Tongue (tissue), 3 donors: ENCODE measurements at places on chromosomes 4 and X.

GRCh38 chrX:39163581-39164126 is 362.4 kb downstream of the MID1IP1 start:
- no peak for DNase-seq

- no peak for DNase-seq
These were observed 15.1 kb upstream of the VSIG4 start for GRCh38 chrX:66054978-66055377.

- peak; percentile 66 for DNase-seq
These were observed 56.9 kb upstream of the TADA2B start for GRCh38 chr4:6986072-6986780.

DNA sequence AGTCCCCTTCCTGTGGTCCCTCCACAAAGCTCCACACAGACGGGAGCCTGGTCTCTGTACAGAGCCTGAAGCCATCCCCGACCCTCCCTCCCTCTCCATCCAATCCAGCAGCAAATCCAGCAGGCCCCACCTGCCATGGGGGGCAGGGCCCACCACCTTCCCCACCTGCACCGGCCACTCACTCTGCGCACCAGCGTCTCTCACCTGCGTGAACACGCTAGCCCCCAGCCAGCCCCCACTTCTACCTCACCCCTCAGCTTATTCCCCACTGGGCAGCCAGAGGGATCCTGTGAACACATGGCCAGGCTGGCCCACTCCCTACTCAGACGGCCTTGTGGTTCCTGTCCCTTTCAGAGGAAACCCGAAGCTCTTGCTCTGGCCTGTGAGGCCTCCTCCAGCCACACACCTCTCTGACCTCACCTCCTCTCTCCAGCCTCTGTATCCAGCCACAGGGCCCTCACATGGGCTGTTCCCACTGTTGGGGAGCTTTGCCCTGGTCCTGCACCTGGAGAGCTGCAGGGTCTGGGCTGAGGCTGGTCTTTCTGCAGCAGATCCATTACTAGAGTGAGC is 70.9 kb downstream of the WFS1 start:
- no peak for DNase-seq

GRCh38 chr4:141643557-141643956 is 7.2 kb downstream of the IL15 start:
- no peak for DNase-seq

DNA sequence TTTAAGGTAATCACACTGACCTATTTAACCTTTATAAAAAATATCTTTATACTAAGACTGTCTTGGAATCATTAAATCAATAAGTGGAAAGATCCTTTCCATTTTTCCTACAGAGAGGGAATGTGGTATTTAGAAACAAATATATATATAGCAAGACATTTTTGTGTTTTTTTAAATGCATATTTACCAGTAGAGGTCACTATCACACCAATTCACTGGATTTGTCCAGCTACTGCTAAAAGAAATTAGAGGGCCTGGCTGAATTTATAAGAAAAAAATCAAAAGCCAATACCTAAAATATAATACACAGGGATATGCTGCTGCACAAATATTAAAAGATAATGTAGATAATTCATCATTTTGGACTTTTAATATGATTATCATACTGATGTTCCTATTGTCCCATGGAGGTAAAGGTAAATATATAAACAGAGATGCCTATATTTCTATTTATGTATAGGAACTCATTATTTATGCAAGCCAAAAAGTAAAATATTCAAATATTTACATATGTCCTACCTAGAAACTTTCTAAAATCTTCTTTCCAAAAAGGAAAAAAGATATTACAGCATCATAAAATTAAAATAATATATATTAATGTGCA is 69.5 kb downstream of the PDE5A start:
- DNase-seq = peak; percentile 73

DNA sequence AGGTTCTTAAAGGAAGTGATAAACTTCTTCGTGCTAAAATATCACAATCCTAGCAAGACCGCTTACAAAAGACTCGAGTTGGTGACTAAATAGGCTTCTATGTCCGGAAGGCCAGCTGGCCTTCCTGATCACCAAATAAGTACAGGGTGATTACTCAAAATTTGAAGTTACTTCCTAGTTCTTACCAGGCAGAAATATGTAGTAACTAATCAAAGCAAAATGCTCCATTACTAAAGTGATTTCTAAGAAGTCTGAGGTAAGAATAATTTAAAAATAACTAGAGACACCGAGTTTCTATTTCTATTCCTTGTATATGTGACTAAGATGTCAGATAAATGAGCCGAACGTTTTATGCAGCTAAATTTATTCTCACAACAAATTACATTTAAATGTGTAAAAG is 62.2 kb downstream of the NSUN7 start:
- DNase-seq = no peak

DNA sequence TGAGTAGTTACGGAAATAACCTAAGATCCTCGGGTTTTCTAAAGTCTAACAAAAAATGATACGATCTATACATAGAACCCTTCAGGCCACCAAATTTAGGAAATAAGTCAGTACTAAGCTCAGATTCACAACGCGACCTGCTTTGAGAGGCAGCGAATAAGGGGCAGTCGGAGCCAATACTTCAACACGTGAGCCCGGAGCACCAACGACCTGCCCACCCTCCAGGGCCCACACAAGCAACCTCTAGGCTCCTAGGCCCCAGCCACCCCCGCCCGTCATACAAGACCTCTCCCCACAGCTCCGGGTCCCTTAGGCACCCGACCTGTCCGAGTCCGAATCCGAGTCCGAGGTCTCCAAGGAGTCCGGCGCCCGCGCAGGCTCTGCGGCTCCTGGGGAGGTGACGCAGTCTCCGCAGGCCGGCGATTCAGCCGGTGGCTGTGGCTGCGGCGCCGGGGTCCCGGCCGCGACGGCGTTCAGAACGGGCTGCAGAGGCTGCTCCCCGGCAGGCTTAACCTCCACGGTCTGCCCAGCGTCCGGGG is 580 bp downstream of the NAF1 start:
- peak; percentile 67 for DNase-seq

- no peak for DNase-seq
These were observed 125.0 kb upstream of the MBNL3 start for GRCh38 chrX:132613801-132614200.

DNA sequence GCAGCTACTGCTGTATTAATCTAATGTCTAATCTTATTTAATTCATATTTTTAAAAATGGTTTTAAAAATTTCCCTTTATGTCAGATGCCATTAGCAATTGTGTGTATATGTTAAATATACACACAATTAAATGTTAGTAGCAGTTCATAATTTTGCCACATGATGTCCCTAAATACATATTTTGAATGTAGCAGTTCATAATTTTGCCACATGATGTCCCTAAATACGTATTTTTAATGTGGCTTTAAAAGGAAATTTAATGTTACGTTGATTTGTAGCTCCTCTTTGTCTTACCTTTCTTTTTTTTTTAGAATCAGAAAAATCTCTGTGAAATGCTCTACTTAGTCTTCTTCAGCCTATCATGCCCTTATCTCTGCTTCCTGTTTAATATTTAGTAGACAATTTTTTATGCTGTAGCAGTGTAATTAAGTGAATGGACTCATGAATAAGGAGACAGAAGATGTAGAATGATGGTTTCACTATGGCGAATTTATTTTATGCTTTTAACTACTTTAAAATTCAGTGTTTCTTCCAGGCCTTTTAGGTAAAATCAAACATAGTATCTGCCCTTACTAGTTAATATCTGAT is 26.1 kb downstream of the RBM46 start:
- peak; percentile 57 for DNase-seq

GRCh38 chr4:147844781-147845180 is 112.9 kb downstream of the ARHGAP10 start:
- no peak for DNase-seq

GRCh38 chr4:31908261-31908660 is 1188.1 kb downstream of the PCDH7 start:
- DNase-seq = peak; percentile 3

DNA sequence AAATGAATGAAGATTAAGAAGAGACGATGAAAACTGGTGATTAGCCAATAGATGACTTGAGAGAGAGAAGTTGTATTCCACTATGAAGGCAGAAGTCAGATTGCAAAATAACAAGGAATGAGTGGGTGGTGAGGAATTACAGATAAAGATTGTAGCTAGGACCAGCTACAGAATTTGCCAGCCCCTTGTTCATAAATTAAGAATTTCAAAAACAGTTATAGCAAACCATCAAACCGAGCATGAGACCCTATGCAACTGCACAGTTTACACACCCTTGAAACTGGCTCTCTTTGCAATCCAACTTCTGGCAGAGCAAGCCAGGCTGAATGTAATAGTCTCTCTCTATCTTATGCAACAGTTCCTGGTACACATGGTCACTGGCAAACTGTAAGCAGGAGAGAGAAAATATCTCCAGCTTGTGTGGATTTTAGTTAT is 35.2 kb downstream of the STAP1 start:
- DNase-seq = no peak

- DNase-seq = no peak
These were observed 139.2 kb downstream of the RBM47 start for GRCh38 chr4:40490481-40490880.

- DNase-seq = no peak
These were observed 39.0 kb downstream of the FBXO8 start for GRCh38 chr4:174244441-174244840.
